ENCODE measurements at places on chromosomes 16 and 17.

DNA sequence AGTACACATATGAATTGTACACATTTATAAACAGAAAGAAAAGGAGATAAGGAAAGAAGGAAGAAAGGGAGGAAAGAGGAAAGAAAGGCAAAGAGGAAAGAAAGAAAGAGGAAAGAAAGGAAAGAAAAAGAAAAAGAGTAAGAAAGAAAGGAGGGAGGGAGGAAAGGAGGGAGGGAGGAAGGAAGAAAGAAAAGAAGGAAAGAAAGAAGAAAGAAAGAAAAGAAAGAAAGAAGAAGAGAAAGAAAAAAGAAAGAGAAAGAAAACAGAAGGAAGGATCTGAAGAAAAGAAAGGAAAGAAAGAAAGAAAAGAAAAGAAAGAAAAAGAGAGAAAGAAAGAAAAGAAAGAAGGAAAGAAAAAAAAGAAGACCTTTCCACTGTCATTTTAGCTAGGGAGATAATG, 571.4 kb upstream of the SALL1 start:
- DNase-seq, result no peak

GRCh38 chr17:78993241-78993956, 13.7 kb upstream of the LGALS3BP start:
- DNase-seq, result no peak

- no peak for DNase-seq
Observed at GRCh38 chr17:72714357-72714966, 378.0 kb downstream of the SLC39A11 start.

DNA sequence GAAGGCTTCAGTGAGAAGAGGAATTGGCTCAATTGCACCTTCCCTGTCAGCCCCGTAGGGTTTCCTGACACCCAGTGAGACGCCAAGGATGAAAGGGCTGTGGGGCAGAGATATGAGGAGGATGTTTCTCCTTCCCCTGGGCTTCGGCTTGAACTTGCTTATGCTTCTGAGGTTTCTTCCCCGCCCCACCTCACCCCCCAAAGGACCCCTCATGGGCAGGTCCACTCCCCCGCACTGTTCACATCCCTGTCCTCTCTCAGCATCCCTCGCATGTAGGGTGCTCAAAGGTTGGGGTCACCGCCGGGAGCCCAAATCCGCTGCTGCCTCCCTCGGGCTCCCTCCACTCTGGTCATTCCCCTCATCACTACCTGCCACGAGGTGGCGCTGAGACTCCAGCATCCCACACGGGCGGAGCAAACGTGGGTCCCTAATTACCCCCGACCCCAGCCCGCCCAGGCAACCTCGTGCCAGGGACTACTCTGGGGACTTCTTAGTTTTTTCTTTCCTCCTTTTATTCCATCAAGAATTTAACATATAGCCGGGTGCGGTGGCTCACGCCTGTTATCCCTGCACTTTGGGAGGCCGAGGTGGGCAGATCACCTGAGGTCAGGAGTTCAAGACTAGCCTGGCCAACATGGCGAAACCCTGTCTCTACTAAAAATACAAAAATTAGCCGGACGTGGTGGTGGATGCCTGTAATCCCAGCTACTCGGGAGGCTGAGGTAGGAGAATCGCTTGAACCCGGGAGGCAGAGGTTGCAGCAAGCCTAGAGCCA, 3.3 kb upstream of the TRARG1 start:
- no peak for DNase-seq

- no peak for DNase-seq
Observed at GRCh38 chr17:7850701-7851437, 4.0 kb upstream of the TMEM88 start.

- DNase-seq, result no peak
Observed at GRCh38 chr16:73025151-73025855, 22.6 kb downstream of the ZFHX3 start.

DNA sequence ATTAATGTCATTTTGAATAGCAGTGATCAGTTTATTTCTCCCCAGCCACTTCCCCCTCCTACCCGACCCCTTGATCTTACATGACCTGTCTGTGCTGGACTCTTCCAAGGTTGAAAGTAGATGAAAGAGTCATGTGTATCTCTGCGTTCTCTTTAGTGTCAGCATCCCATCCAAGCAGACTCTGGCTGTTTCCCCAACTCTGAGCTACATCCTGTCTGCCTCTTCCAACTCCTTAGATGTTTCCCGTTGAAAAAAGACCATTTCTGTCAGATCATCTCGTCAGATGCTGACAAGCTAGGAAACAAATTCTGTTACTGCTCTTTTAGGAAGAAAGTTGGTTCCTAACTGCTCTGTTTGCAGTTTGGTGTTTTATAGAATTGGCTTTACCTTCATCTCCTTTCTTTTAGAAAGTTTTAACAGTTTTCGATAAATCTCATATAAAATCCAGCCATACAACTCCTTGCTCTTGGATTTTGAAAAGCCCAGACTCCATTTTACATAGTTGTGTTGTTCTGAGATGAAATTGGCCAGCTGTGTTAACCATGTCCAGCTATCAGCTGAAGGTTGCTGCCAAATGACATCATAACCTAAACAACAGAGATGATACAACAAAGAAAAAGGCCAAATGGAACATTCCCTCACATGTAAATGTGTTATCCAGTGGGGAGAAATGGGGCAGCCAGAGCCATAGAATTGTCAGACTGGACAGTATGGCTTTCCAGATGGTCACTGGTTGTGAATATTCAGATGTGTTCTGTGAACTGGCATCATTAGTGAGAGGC, 43.5 kb downstream of the CYB561 start:
- DNase-seq, result no peak

DNA sequence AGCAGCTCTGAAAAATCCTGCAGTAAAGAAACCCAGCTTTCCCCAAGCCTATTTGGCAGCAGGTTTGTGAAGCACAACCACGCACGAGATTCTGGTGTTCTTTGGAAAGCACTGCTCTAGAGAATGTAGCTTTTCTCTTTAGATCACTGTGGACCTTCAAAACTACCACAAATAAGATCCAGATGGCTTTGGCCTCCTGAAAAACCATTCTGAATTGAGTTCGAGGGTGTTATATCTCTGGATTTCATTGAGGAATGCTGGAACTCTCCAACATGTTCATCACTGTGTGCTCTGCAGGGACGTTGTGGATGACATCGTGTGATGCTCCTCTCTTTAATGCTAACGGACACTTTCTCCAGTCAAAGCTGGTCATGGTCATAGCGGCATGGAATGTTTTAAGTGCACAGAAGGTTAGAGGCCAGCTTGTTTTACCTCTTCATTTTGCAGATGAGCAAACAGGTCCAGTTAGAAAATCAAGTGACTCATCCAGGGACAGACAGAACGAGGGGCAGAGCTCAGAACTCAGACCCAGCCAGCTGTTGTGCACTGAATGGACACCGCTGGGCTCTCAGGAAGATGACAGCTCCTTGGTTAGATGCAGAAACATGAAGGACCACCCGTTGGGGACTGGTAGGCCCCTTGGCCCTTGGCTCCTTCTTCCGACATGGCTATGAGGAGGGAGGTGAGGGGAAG, 37.2 kb downstream of the CCDC42 start:
- no peak for DNase-seq

- DNase-seq, result no peak
Observed at GRCh38 chr17:61555127-61555566, 35.9 kb downstream of the NACA2 start.

- DNase-seq, result no peak
Observed at GRCh38 chr16:87592018-87592712, 10.1 kb upstream of the JPH3 start.

DNA sequence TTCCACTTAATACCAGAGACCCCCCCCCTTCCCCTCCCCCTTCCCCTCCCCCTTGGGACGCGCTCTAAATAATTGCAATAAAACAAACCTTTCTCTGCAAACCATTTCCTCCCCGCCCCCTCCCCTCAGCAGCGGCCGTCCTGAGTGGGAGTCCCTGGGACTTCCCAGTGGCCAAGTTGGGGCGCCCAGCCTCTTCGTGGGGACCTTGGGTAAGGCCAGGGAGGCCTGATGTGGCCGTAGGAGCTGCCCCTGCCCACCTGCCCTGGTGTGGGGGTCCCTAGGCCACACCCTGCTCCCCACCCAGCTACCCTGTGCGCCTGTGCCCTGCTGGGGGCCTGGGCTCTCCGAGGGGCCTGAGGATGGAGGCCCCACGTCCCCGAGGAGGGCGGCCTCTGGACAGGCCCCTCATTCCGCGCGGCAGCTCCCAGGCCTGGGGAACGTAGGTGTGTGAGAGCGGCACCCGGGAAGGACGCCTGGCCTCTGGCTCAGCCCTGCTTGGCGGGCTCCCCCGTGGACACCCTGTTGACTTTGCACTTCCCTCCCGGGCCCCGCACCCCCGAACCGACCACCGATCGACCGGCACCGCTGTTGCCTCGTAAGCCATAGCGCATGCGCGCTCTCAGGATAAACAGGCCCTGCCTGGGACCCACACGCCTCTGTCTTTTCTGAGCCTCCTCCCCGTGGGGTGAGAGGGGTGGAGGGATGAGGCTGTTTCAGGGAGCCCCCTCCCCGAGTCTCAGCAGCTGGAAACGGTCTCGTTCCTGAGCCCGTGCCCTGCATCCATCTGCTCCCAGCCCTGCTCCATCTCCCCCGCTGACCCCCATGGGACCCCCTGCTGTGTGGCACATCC, 9.0 kb downstream of the NTHL1 start:
- no peak for DNase-seq

DNA sequence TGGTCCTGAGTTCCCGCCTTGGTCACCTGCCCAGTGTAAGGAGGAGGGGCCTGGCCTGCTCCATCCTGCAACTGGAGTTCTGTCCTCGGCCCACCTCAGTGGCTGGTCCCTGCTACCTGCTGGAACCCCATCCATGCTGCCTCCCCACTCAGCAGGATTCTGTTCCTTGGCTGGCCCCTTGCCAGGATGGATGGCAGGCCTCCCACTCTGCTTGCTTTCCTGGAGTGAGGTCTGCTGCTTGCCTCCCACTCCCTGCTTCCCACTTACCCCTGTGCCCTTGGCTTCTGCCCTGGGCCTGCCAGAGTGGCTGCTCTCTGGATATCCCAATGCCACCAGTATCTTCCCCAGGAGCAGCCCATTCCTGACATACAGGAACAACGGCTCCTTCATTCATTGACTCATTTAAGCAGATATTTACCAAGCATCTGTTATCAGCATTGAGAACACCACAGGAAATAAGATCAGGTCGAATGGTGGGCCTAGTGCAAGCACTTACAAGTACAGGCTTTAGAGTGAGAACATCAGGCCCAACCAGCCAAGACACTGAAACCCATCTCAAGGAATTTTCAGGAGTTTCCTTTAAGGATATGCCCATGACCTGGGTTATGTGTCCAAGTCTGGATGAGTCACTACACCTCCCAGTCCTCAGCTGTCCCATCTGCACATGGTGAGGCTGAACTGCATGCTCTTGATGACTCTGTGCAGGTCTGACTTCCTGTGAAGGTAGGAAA, 17.0 kb upstream of the RPRML start:
- DNase-seq, result no peak

GRCh38 chr16:22278441-22279230, 18.6 kb upstream of the POLR3E start:
- no peak for DNase-seq

DNA sequence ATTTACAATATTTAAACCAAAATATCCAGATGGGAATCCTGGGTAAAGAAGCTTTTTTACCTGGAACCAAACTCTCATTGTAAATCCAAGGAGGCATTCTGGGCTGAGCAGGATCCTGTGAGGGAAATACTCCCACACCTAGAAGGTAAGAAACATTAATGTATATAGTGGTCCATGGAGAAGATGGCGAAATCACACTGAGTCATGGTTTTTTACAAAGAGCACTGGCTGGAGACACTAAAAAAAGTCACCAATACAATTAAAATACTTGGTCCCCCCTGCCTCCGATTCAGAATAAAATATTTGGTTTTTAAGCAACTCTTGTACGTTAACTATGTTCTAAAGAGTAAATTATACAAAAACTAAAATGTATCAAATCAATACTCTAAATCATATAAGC, 32.9 kb downstream of the SYNRG start:
- no peak for DNase-seq

- DNase-seq, result no peak
Observed at GRCh38 chr17:79280866-79281572, 206.4 kb downstream of the ENGASE start.

GRCh38 chr16:14377326-14377725, 252.7 kb downstream of the PARN start:
- DNase-seq, result no peak

DNA sequence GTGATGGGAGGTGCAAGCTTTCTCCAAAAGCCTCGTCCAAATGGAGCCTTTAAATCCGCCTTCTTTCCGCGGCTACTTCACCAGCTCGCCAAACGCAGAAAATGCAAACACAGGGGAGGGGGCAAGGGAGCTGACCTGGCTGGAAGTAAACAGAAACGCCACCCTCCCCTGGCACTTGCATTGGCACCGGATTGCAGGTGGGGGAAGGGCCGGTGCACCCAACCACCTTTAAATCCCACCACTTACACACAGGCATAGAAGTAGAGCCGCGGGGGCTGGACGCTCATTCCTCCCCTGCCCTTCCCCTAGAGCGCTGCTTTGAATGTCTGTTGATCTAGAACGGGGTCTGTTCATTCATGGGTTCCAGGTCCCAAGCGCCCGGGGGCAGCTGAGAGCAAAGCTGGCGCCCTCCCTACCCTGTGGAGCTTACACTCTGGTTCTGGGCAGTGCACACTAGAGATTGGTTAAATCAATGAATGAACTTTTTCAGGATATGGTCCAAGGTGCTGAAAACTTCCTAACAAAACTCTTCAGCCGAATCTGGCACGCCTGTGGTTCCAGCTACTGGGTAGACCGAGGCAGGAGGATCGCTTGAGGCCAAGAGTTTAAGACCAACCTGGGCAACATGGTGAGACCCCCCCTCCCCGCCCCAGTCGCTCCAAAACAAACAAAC, 920 bp upstream of the ZCCHC14 start:
- no peak for DNase-seq

DNA sequence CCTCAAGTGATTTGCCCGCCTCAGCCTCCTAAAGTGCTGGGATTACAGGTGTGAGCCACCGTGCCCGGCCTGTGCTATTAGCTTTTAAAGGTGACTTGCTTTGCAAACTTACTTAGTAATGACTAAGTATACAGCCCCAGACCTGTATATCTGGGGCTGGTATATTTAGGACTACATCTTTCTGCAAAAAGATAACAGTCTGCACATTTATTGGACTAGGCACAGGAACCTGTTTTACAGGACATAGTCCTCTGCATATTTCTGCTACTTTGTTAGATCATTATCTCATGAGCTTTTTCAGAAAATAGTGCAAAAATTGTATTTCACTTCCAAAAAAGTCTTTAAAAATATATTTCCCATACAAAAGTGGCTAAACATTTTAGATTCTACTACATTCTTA, 1.3 kb downstream of the KRT24 start:
- DNase-seq, result no peak

DNA sequence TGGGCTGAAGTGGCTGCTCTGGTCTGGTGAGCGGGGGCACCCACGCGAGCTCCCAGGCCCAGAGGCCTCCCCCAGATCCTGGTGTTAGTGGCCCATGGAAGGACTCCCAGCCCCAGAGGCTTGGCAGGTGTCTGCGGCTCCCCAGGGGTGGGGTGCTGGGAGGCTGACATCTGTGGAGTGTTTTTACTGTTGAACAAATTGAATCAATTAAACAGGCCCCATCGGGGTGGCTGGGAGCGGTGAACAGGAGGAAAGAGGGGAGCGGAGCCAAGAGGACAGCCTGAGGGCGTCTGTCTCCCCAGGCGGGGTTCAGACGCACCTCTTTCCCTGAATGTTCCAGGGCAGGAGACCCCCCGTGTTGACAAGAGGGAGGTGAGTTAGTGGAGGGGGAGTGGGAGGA, 29.9 kb downstream of the ACTG1 start:
- no peak for DNase-seq

Data from putamen (tissue), 1 donor.